ENCODE measurements at places on chromosomes 1 and 21. TPM values are rescaled to one million over a fixed set of nuclear protein-coding genes. Genes with fewer than 3 reads are reported as not detected.

- no peak for DNase-seq
Measured at GRCh38 chr1:174990382-174990999, 9.3 kb upstream of the CACYBP start.

ATP8B2 gene
- 11.0 TPM for polyA plus RNA-seq

TFF2 gene
- polyA plus RNA-seq, result not detected

DNA sequence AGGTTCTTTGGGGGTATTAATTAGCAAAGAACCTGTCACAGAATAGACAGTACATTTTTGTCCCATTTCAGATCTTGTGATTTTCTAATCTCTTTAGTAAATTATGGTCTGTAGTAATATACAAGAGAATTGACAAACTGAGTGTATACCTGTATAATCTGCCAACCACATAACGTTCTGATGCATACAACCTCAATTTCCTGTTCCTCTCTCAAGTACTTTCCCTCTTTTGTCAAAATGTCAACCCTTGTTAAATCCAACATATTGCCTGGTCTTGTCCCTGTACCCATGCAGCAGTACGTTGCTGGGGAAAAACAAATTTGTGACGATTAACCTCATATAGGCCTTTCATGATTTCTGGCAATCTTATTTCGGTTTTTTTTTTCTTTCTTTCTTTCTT is 1.1 kb downstream of the ARV1 start:
- no peak for DNase-seq

HSPB7 gene
- 0.13 TPM for polyA plus RNA-seq

DDR2 gene
- 0.66 TPM for polyA plus RNA-seq

- DNase-seq, result no peak
Measured at GRCh38 chr1:19311503-19311930, 427 bp downstream of the AKR7A2 start.

GRCh38 chr1:20654104-20654690 is 7.0 kb downstream of the DDOST start:
- peak; percentile 70 for DNase-seq

DNA sequence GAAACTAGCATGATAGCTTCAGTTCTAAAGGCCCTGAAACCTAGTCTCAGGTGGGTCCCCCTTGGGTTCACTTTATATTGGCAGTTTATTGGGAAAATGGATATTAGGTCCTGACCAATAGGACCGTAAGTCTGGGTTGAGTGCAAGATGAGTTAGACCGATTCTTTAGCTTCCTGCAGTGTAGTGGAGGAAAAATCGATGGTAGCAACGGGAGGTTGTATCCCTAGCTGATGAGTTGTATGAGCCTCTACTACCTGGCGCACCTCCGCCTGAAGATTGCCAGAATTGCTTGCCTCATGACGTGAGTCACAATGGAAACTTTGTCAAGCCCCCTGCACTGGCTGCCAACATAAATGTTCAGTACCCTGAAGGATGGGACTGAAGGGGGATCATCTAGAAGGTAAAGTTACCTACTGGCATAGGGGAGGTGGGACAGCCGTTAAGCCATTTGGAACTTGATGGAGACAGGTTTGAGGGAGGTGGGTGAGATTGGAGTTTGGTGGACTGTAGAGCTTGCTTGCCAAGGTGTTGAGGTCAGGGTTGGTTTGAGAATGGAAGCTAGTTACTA is 3.9 kb downstream of the RCC1 start:
- no peak for DNase-seq

GRCh38 chr1:68199603-68200002 is 32.7 kb downstream of the WLS start:
- DNase-seq, result no peak

DNA sequence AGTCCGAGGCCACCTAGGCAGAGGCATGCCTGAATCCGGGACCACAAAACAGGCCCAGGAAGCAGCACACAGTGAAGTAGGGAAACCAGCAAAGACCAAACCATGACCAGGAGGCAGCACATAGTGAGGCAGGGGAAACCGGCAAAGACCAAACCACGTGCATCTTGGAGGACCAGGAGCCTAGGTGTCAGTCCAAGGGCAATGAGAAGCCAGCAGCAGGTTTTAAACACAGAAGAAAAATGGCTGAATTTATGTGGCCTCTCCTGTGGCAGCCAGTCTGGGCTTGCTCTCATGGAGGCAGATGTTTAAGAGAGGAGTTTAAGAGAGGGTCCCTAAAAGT is 42.5 kb downstream of the NPHP4 start:
- no peak for DNase-seq

DNA sequence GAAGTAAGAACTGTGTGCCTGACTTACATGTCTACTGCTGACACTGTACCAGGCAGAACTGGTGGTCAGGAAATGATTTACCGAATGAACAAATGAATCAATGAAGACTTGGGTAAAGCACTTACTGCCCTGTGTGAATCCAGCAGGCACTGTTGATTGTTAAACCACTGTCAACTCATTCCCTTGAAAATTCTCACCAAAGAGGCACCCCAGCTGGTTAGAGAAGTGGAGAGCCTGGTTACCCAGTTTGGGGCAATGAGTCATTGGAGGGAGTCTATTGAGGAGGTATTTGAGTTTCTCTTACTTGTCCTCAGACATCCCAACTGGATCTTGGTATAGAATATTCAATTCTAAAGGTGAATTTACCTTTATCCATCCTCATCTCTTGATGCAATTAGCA is 34.2 kb downstream of the JUN start:
- no peak for DNase-seq

DNA sequence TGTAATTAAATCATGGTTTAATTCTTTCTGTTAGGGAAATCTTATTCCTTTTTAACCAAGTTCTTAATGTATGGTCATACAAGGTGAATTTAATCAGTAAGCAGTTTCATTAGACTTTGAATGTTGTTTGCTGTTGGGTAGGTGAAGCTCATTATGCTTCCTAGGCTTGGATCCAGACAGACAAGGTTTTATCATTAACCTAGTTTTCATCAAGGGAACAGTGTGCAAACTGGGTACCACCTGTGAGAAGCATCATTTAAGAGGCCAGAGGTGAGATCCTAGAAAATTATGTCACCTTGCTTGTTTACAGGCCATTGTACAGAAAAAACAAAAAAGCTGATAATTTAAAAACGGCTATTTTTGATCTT is 130.1 kb downstream of the RYR2 start:
- DNase-seq, result no peak

DNA sequence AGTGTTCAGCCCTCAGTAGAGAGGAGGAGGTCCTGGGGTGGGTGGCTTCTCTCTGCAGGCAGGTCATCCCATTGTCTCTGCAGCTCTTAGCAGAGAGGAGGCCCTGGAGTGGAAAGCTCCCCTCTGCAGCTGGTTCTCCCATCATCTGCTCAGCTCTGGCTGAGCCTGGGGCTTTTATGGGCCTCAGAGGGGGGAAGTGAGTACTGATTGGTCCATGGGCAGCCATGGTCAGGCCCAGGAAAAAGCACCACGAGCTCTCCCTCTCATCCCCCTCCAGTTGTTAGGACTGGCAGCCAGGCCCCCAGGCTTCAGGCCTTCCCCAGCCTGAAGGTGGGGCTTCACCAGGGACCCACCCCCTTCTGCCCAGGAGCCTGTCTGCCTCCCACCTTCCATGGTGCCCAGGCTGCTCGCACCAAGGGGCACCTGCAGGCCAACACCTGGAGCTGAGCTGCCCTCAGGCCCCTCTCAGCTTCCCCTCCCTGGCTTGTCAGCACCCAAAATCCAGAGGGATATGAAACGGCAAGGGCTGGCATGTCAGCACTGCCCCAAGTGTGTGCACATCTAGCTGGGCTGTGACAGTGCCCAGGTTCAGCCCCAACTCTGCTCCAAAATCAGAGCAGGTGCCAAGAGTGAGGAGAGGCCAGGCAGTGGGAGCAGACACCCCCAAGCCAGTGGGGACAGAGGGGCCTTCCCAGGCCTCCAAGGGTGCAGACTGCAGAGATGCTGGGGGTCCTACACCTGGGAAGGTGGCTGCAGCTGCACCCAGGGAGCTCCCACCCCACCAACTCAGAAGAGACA is 449.0 kb downstream of the MATN1 start:
- no peak for DNase-seq

PLPPR4 gene
- 0.99 TPM for polyA plus RNA-seq

- DNase-seq, result peak; percentile 83
Measured at GRCh38 chr1:225746361-225747179, 31.1 kb upstream of the SRP9 start.

DNA sequence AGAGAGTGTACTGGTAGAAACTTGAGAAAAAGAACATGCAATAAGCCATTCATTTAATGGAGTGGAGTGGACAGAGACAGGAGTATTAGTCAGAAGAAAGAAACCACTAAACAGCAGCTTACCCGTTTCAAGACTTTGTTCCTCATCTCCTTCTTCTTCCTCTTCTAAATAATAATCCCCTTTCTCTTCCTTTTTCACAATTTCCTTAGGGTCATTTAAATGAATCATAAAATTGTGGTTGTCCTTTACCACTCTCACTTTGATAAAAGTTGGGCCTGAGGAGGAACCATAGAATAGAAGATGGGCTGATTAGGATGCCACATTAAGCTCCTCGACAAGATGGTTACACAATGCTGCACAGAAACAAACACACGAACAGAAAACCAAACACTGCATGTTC is 109.6 kb downstream of the WDR3 start:
- DNase-seq, result no peak

DNA sequence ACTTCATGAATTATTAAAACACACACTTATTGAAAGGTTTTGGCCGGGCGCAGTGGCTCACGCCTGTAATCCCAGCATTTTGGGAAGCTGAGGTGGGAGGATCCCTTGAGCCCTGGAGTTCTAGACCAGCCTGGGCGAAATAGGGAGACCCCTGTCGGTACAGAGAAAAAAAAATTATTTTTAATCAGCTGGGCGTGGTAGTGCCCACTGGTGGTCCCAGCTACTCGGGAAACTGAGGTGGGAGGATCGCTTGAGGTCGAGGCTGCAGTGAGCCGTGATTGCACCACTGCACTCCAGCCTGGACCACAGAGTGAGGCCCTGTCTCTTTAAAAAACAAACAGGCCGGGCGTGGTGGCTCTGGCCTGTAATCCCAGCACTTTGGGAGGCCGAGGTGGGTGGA is 1.7 kb downstream of the GABPB2 start:
- peak; percentile 37 for DNase-seq

DNA sequence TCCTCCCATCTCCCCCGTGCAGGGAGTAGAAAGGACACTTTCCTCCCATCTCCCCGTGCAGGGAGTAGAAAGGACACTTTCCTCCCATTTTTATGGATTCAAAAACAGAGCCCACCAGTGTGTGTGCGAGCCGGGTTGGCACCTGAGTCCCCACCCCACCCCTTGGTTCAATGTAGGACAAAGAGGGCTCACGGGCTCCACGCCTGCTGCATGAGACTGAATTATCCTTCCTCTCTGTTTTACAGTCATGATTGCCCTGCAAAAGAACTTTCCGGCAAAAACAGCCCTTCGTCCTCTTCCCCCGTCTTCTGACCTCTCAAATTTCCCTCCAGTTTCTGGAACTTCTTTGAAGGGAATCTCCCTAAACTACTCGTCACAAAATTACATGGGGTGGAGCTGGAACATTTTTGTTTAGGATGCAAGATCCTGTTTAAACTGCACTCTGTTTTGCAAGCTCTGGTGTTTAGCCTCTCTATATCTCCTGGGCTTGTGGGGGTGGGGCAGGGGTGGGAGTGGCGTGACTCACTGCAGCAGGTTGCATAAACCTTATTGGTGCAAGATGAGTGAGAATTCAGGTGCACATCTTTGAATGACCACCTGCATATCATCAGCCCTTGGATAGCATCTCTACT is 99.8 kb downstream of the PSMG1 start:
- no peak for DNase-seq

ZBTB8B gene
- polyA plus RNA-seq, result 1.1 TPM

TIMM17A gene
- polyA plus RNA-seq, result 53.4 TPM

CAMK1G gene
- polyA plus RNA-seq, result 0.32 TPM

GRCh38 chr1:81832573-81832972 is 31.8 kb downstream of the ADGRL2 start:
- peak; percentile 44 for DNase-seq

SPATA6 gene
- polyA plus RNA-seq, result 10.9 TPM

GRCh38 chr1:203340112-203340790 is 10.7 kb downstream of the FMOD start:
- DNase-seq, result peak; percentile 95

HUNK gene
- polyA plus RNA-seq, result 1.6 TPM

DNA sequence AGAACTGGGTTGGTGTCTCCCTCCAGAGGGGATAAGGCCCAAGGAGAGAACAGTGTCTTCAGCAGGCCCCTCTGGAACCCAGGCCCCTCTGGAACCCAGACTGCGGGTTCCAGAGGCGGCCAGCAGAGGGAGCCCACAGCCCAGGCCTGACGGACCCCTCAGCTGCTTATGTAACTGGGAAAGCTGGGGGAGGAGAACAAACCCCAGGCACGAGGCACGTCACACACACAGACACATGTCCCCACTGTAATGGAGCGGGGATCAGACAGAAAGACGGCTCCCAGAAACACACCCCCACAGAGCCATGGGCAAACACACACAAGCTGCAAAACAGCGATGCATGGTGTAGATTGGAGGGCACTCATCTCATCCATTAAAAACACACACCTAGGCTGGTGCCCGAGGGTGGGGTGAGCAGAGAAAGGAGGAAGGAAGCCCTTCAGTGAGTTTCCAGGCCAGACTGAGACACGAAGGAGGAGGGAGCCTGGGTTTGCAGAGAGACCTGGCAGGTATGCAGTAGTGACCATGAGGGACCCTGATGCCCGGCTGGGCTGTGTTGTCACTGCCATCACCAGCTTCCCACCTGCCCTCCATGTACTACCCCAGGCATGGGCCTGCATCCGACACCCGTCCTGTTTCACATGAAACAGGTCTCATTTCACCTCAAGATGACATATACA is 2.8 kb upstream of the IGSF8 start:
- peak; percentile 91 for DNase-seq

NBPF6 gene
- polyA plus RNA-seq, result not detected

OPTC gene
- 0.50 TPM for polyA plus RNA-seq

DNA sequence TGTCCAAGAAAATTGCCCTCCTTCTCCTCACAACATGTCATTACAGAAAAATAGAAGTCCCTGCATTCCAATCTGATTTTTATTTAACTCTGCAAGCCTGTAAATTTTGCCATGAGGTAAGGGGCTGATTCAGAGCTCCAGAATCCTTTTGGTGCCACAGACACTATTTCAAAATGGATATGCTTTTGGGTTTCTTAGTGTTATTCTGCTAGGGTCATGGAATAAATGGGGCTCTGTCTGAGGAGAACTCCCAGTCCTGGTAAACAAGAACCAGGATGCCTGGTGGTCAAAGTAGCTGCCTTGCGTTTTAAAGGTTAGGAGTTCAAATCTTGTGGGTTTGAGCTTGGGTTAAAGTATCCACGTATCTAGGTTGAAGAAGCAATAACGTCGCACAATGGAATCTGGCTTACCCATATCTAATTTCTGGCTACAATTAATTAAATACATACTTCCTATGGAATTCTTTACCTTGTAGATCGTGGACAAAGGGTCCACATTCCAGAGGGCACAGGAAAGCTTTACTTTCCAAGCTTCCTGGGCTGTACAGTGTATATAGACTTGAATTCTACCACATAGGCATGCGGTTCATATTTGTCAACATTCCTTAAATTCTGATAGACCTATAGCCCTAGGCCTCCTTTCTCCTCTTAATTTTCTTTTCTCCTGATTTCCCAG is 98.0 kb upstream of the CDC42BPA start:
- DNase-seq, result no peak

DNA sequence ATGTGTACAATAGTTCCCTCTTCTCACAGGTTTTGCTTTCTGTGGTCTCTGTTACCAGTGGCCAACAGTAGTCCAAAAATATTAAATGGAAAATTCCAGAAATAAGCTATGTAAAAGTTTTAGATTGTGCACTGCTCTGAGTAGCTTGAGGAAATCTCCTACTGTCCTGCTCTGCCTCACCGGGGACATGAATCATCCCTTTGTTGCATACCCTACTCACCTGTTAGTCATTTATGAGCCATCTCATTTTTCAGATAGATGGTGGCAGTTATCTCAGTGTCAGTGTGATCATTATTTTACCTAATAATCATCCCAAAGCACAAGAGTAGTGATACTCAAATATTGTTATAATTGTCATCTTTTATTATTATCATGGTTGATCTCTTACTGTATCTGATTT is 688.1 kb downstream of the PLA2G4A start:
- DNase-seq, result no peak

CASQ2 gene
- not detected for polyA plus RNA-seq

Data from GM23338 (cell line).